ENCODE measurements at places on chromosomes 7 and 10. TPM values are rescaled to one million over a fixed set of nuclear protein-coding genes. Genes with fewer than 3 reads are reported as not detected.

GRCh38 chr7:117283371-117283770 is 39.5 kb downstream of the WNT2 start:
- no peak for DNase-seq

Gene NDUFA5
- total RNA-seq: 129 TPM

- no peak for DNase-seq
These were observed 1.5 kb upstream of the MET start for GRCh38 chr7:116670409-116671015.

DNA sequence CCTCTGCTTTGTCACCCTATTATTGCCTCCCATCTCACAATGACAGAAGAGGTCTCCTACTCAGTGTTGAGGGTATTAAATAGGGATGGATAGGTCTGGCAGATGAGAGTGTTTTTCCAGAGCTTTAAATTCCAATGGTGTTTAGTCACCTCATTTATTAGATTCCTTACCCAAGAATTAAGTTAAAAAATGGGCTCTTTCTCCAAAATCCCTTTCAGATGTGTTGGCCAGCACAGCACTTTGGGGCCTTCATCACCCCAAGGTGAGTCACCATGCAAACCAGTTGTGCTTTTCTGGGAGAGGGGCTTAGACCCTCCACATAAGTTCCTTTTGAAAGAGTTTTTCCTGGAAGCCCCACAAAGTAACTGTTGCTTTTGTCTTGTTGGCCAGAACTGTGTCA is 78.4 kb downstream of the CYP26A1 start:
- no peak for DNase-seq

Gene OPALIN
- not detected for total RNA-seq

GRCh38 chr7:6256677-6257535 is 15.5 kb downstream of the CYTH3 start:
- DNase-seq: peak; percentile 74

Gene GRB10
- 55.2 TPM for total RNA-seq

DNA sequence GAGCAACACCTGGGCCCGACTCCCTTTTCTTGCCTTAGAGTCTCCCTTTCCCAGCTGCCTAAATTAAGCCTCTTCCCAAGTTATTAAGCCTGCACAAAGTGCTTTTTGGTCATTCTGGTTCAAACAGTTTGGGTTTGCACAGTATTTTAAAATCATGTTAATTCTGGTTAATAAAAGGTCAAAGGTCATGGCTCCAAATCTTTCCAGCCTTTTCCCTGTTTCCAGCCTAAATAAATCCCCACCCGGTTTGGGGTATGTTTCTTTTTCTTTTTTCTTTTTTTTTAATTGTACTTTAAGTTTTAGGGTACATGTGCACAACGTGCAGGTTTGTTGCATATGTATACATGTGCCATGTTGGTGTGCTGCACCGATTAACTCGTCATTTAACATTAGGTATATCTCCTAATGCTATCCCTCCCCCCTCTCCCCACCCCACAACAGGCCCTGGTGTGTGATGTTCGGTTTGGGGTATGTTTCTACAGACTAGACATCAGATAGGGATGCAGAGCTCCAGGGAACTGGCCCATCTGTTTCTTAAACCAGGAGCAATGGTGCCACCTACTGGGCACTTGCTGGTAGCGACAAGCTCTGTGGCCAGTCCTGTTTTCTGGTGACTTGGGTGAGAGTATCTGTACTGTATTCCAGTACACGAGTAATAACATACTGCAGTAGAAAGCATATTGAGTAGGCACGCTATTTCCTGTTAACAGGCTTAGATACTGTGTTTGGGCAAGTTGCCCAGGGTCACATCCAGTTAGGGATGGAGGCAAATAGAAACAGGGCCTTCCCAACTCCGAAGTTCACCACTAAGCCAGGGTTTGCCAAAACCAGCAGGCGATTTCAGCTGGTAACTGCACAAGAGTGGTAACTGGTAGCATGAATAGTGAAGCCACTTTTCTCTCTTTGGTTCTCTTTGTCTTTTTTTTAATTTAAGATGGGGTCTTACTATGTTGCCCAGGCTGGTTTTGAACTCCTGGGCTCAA is 60.6 kb upstream of the TRIM8 start:
- peak; percentile 85 for DNase-seq

DNA sequence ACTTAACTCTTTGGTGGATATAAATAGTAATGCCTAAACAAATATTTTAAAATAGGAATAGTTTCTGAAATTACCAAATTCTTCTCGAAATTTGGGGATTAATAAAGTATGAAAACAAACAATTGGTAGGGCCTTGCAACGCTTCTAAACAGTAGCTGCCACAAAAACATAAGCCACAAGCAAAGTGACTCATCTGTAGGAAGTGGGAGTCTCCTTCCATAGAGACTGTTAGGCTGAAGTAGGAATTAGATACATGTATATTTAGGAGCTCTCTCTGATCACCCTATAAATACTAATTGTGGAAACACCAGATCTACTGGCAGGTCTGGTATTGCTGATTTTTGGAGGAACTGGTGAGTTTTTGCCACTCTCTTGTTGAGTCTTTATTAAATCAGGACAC is 5.7 kb upstream of the LMOD2 start:
- DNase-seq: no peak

DNA sequence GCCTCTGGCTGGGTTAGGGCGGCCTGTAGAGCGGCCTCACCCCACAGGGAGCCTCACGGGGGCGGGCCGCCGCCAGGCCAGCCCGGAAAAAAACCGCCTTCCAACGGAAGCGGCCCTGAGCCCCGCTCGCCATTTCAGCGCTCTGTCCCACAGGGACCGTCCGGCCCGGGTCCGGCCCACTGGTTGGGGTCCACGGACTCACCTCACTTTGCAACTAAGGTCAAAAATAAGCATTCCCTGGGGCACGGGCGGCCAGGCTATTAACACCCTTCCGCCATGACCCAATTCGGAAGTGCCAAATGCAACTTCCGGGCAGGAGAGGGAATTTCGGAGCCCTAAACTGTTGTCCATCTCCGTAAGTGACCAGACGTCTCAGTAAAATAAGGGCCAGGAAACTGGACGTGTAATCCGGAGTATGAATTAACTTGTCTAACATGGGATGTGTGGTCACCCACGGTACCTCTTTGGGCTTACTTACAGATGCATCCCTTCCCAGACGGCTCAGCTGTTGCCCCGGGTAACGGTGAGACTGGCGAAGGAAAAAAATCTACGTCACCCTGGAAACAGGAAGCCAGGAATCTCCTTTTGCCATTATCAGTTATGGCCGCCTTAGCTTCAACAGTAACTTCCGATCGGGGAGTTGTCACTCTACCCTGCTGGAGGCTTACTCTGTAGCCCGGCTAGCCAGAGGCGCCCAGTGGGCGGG is at the start of gene BBIP1:
Gene BBIP1, minus strand, starts transcription at position 538 of the 706 bp plus-strand sequence. CDS start 1,023 bp downstream, outside the sequence.
- DNase-seq: no peak

GRCh38 chr7:122653685-122654084 is 45.2 kb downstream of the RNF133 start:
- DNase-seq: no peak

DNA sequence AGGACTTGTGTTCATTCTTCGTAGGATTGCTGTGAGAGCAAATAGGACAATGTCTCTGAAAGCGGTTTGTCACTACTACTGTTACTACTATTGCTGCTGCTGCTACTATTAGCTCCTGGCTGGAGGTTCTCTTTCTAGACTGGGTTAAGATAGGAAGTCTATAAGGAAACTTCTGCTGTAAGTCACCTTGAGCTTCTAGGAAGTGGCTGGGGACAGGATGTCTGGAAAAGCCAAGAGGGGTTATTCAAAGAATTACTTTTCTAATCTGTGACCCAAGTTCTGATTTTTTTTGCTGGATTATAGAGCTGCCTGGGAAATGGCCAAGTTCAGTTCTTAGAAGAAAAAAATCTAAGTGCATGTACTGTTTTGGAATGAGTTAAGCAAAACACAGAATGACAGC is 62.2 kb downstream of the NAMPT start:
- DNase-seq: no peak

GRCh38 chr7:71563276-71563675 is 431.3 kb downstream of the GALNT17 start:
- no peak for DNase-seq

DNA sequence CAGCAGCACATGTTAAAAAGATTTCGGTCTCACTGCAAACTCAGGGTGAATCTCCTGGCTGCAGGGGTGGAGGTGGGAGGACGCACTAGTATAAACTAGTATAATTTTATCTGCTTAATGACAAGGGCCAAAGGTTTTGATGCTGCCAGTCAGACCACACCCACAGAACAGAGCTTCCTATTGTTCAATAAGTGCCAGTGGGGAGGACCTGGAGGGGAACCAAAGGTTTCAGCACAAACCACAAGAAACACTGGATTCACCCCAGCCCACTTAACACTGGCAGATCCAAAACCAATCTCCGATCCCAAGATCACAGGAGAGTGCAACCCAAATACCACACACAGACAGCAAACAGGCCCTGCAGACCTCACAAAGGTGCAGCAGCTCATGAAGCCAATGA is 6.6 kb downstream of the VOPP1 start:
- no peak for DNase-seq

- no peak for DNase-seq
These were observed 118.4 kb downstream of the GFRA1 start for GRCh38 chr10:116154651-116155050.

Gene FAM237B
- total RNA-seq: not detected

- no peak for DNase-seq
These were observed 136.4 kb downstream of the VTI1A start for GRCh38 chr10:112583236-112583939.

GRCh38 chr7:80790877-80791276 is 128.0 kb downstream of the SEMA3C start:
- DNase-seq: no peak

GRCh38 chr10:30811276-30812017 is 181.9 kb upstream of the LYZL2 start:
- DNase-seq: no peak

Gene HBP1
- 172 TPM for total RNA-seq

GRCh38 chr10:88245974-88246511 is 337.1 kb downstream of the RNLS start:
- DNase-seq: no peak

DNA sequence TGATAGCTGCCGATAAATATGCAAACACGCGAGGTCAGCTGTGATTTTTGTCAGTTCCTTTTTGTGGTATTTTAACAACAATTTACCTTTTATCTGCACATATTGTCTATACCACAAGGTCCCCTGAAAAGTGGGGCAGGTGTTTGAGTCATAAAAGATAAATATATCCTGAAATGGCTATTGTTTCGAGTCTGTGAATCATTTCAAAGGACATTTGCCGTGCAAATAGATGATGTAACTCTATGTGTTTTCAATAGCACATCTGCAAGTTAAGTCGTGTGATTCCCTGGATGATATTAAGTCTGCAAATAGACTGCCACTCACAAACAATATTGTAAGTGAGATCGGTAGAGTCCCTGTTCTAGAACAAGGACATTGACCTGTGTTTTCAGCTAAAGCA is 193.0 kb upstream of the PITRM1 start:
- no peak for DNase-seq

Gene PRR15
- 1.2 TPM for total RNA-seq

DNA sequence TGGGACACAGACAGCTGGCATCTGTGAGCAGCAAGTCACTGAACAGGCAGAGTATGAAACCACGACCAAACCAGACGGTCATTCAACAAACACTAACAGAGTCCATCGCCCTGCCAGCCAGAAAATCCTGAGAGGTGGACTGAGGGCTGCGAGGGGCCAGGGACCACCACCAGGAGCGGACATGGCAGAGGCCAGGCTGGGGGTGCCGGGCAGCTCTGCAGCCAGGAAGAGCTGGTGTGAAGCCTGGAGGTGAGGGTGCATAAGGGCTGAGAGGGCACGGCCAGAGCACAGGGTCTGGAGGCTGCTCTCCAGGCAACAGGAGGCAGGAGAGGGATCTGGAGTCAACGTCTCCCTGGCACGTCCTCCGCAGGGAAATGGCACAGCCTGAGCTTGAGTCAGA is 15.5 kb downstream of the MAD1L1 start:
- no peak for DNase-seq

- DNase-seq: peak; percentile 77
These were observed 2.0 kb upstream of the TNRC18 start for GRCh38 chr7:5425507-5426225.

DNA sequence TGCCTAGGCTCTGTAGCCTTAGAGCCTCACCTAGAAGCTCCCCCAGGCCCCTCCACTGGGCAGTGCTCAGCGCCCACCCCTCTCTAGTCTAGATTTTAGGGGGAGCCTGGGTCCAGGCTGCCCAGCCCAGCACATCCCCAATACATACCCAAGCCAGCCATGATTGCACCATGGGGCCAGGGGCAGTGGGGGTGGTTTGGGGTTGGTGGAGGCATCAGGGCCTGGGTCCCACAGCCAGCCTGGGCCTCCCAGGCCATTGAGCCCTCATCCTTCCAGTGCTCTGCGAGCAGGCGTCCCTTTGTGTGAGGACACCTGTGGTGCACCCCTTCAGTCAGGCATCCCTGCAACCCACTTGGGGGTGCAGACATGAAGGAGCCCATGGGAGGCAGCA is 76.9 kb upstream of the RET start:
- no peak for DNase-seq

DNA sequence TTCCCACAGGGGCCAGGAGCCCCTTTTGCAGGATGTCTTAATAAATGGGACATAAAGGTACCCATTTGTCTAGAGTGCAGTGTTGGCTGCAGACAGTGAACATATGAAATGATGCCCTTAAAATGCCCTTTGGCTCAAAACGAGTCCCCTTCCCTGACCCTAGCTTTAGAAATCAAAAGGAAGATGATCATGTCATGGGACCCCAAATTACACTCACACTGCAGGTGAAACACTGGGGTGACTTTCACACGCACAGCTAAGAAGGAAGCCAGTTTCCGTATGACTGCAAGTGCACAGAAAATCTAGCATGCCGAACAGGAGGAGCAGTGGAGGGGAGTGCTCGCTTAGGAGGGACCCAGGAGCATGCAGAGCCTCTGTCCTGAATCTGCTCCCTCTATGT is 154.5 kb upstream of the KLF14 start:
- DNase-seq: no peak

DNA sequence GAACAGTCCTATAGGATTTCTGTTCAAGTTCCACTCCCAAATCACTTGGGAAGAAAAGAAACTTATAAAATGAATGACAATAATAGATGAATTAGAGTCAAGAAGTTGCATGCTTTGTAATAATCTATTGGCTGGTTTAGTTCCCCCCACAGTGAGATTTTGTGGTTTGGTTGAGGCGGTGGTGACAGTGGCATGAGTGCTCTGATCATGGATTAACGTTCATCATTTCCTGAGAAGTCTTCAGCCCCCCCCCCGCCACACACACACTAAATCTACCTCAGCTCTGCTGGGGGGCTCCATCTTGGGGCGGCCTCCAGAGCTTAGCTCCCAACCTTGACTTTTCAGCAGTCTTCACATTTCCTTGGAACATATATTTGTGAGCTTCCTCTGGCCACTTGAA is 121.7 kb downstream of the ABCA13 start:
- DNase-seq: no peak

DNA sequence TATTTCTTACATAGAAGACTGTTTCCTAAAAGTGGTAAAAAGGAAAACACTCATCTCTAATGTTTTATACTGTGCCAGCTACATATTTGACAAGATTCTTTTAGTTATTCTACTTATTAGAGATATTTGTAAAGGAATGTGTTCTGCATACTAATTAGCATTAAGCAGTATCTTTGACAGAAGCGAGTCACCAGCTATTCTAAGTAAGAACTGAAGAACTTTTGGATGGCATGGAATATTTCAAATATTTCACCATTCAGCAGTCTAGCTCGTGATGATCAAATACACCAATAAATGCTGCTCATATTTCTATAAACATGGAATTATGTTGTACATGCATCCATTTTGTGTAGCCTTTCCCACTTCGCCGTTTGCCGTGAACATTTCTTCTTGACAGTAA is 241.6 kb upstream of the TCF7L2 start:
- DNase-seq: no peak
